IPS DF 6.9 (cell line): ENCODE measurements at places on chromosomes 6 and 20.

- no peak for DNase-seq
Observed at GRCh38 chr6:158198461-158198860, 30.3 kb downstream of the GTF2H5 start.

- no peak for DNase-seq
Observed at GRCh38 chr6:112004201-112005012, 49.5 kb upstream of the CCN6 start.

- no peak for DNase-seq
Observed at GRCh38 chr6:117485433-117485832, 3.0 kb downstream of the DCBLD1 start.

DNA sequence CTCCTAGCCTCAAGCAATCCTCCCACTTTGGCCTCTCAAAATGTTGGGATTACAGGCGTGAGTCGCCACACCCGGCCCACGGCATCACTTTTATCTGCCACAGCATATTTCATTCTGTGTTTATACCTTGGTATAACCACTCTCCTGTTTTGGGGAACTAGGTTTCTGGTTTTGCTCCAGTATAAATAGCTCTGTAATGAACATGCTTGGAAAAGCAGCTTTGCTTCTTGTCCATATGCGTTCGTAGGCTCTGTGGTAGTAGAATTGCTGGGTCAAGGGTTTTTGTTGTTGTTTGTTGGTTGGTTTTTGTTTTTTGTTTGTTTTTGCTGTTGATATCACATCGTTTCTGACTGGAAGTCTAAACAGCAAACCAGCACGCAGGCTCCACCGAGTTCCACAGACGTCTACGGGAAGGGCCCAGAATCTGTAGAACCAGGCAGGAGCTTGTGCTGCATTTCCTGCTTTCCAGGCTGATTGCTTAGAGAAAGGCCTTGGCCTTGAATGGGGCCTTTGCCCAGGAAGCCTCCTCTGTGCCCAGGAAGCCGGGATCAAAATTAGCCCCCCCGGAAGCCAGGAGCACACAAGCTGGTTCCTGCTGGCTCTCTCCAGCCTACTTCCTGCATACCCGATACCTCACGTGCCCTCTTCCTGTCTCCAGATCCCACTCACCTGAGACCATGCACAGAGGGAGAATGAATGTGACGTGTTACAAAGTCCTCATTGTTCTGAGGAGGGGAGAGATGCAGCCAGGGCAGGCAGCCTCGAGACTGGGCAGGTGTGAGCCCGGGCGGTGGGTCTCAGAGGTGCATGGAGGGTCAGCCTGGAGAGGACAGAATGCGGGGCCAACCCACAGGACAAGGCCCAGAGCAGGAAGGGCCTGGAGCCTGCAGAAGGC, 34.7 kb downstream of the AAR2 start:
- no peak for DNase-seq

- DNase-seq: no peak
Observed at GRCh38 chr20:64156886-64157875, 7.1 kb upstream of the MYT1 start.

- DNase-seq: no peak
Observed at GRCh38 chr20:57653546-57653900, 33.3 kb upstream of the ZBP1 start.

DNA sequence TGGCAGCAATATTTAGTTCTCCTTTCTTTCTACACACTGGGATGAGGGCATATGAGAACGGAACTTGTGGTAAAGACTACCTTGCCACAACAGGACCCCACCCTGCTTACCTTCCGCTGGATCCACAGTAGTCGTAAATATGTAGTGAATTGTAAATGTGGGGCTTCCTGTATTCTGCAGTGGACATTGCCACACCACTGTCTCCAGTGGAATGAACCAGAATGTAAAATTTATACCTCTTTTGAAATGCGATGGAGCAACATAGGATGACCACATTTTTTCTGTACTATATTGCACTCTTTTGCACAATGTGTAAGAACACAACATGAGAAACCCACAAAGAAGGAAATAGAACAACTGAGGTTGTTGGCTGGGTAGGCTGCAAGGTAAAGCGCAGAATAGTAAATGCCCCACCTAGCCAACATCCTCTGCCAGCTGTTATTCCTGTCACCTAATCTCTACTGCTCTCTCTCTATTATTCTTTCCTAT, 16.1 kb upstream of the RIPOR2 start:
- DNase-seq: no peak

GRCh38 chr20:31967830-31968249, at the start of gene XKR7:
Gene XKR7, plus strand, starts transcription at chr20:31968151. Its CDS starts 25 bp downstream, at chr20:31968176.
- DNase-seq: no peak

DNA sequence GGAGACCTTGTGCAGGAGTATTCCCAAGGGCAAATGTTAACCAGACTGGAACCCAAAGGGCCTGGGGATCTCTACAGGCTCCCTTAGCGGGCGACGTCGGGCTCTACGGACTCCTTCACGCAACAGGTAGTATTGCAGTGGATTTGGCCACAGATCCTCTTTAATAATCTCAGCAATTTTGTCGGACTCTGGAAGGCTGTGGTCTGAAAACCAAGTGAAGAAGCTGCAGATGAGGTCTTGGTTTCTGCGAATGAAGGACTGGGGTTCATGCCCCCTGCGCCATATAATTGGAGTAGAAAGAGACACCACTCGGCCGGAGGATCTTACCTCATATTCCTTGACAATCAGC, 1.3 kb downstream of the TSPYL1 start:
- DNase-seq: no peak

GRCh38 chr6:25874118-25874517, at the start of gene SLC17A3:
Gene SLC17A3, minus strand, starts transcription at chr6:25874243. Its CDS starts 5,856 bp downstream, at chr6:25868387.
- no peak for DNase-seq

- DNase-seq: no peak
Observed at GRCh38 chr20:24695529-24696225, 226.2 kb downstream of the SYNDIG1 start.

GRCh38 chr6:61833176-61833755, 452.8 kb downstream of the KHDRBS2 start:
- DNase-seq: no peak

DNA sequence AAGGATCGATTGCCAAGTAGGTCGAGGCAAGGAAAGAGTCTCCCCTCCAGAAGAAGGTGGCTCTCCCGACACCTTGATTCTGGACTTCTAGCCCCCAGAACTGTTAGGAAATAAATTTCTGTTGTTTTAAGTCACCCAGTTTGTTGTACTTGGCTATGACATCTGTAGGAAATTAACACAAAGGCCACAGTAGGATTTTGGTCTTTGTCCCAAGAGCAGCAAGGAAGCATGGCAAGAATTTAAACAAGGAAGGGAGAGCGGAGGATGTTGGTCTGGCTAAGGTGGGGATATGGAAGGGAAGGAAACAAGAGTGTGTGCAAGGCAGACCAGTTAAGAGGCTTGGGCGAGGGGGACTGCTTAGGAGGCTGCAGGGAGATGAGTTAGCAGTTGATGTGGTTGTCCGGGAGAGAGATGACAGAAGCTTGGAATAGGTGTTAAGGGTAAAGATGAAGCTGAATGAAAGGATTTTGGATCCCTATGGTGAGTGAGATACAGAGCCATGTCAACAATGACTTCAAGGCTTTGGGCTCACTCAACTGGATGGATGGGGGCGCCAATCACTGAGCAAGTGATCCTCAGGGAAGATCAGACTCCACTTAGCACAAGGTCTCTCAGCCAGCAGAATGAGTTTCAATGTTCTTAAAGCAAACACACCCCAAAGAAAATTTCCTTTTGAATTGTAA, 140.5 kb upstream of the ZNF217 start:
- no peak for DNase-seq

GRCh38 chr20:46626758-46627157, 24.5 kb downstream of the SLC13A3 start:
- DNase-seq: no peak

GRCh38 chr6:71349976-71350615, 61.5 kb downstream of the OGFRL1 start:
- DNase-seq: no peak

- DNase-seq: no peak
Observed at GRCh38 chr20:48604936-48605335, 222.9 kb downstream of the PREX1 start.

GRCh38 chr6:152720974-152721373, 23.3 kb downstream of the MYCT1 start:
- DNase-seq: no peak

DNA sequence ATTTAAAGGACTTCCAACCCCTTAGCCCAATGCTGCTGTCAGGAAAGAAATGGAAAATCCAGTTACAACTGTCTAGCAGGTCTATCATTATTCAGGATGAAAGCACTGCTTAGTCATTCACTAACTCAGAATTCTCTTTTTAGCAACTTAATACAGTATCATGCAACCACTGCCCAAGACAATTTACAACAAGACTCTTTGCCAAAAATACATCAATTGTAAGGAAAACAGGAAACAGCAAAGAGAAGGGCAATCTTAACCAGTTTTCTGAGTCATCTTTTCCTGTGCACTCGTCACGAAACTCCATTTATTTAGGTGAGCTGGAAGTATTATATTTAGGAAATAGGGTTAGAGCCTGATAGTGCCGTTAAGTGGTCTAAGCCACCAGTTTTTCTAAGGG, 1197.7 kb upstream of the CITED2 start:
- no peak for DNase-seq

DNA sequence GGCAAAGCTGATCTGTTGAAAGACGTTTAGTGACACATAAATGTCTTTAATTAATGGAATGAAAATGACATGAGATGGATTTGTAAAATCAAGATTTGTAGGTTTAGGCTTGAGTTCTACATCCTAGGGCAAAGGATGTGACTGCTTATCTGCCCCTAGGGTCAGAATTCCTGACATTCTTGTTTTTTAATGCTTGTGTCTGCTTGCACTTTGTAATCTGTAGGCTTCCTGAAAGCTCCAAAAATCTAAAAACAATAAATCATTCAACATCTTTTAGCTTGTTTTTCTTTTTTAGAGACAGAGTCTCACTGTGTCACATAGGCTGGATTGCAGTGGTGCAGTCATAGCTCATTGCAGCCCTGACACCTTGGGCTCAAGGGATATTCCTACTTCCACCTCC, 107.9 kb upstream of the MLIP start:
- no peak for DNase-seq

DNA sequence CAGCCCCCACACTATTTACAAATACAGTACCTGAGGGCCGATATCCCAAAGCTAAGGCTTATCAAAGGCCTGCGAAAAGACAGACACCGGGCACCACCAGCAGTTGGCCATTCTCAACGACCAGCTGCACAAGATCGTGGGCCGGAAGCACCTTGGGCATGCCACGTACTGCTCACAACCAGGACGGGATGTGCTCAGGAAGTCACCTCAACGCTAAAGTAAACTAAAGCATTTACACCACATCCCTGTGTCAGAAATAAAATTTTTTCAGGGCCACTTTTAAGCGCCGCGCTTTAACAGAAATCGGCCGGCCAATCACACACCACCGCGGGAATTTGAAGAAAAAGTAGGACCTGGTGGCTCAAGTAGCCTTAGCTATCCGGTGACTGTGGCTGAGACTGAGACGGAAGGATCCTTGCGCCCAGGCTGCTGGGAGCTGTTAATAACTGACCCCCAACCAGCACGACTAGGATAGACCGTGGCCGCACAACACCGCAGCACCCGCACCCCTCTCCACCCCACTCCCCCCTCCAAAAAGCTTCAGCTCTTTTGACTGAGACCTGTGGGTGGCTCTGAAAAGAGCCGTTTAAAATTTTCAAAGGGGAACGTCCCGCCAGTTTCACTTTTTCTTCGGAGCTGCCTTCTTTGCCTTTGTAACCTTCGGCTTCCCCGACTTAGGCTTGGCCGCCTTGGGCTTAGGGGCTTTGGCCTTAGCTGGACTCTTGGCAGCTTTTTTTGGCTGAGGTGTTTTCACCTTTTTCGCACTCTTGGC, 131.2 kb upstream of the BTN3A2 start:
- DNase-seq: no peak

DNA sequence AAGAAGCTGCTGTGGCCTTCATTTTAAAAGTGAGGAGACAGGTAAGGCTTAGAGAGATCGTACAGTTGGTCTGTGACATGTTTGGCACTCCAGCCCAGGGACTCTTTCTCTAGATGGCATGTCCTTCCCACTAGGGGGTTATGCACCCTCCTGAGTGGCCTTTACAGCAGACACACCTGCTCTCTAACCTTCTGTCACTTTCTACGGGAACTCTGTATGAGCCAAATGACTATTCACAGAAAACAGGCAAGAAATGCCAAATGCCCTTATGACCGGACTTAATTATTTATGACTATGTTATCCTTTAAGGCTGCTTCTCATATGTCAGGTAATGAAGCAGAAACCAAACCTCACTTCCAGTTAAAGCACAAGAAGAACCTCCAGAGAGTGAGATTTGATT, 91.2 kb downstream of the MAP3K5 start:
- no peak for DNase-seq

DNA sequence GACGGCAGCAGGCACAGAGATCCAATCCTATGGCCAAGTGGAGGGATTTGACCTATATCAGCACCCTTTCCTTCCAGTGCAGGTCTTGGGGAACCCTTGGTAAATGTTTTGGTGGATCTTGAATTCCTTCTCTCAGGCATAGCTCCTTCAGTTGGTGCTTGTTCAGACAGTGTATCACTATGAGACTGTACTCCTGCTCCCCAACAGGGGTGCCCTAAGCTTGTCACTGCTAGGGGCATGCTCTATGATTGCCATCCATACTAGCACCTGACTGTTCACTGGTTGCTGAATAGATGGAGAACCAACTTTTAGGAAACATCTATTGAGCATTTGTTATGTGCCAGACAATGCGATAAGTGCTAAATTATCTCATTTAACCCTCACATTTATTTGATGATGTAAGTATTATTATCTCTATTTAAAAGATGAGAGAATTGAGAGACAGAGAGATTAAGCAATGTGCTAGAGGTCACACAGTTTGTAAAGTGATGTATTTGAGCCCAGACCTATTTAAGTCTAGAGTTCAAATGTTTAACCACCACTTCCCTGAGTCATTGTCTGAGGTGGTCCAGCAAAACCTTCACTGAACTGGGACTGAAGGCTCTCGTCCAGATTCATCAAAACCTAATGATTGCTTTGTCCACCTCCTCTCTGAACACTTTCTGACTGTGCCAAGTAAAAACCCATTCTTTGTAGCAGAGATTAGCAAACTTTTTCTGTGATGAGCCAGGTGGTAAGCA, 34.3 kb downstream of the ADGRF1 start:
- DNase-seq: no peak

- DNase-seq: no peak
Observed at GRCh38 chr20:36604952-36605398, 604 bp upstream of the RAB5IF start.

GRCh38 chr6:8269872-8270454, 165.4 kb downstream of the SLC35B3 start:
- no peak for DNase-seq

GRCh38 chr20:21324126-21324525, 21.0 kb downstream of the XRN2 start:
- no peak for DNase-seq

DNA sequence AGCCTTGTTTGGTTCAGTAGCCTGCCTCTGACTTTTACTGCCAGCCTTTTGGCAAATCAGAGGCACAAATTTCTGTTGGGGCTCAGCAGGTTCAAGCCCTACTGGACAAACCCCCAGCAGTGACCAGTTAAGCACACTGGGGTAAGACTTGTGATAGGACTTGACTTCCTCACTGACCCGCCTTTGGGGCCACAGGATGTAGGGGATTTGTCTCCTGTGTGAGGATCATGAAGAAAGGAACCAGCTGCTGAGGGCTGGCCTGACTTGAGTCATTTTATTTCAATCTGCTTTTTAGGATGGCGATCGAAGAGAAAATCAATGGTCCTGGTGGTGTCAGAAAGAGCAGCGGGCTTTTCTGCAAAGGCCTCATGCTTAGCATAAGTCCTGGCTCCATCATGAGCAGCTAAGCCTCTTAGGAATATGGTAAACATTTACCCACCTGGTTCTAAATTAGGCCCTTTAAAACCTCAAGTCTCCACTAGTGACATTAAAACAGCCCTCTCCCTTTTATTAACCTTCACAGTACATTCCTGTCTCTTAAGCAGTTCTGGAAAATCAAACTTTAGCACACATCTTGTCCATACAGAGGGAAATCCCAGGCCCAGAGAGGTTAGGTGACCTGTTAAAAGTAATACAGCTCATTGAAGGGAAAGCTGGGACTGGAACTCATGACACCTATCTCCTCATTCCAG, 16.6 kb downstream of the CHMP4B start:
- no peak for DNase-seq
